ENCODE measurements at places on chromosomes 11 and 22. TPM values are rescaled to one million over a fixed set of nuclear protein-coding genes. Genes with fewer than 3 reads are reported as not detected.

Gene TRMT2A
- total RNA-seq, result 94.8 TPM

Gene TUBA8
- total RNA-seq, result 0.41 TPM

Gene PATE2
- total RNA-seq, result 0.35 TPM

Gene OLFML1
- total RNA-seq, result 7.4 TPM

Gene RBM14
- 72.7 TPM for total RNA-seq

Gene MRPL16
- total RNA-seq, result 23.6 TPM

Gene SLC22A9
- not detected for total RNA-seq

Gene MS4A4A
- 63.7 TPM for total RNA-seq

Gene GAB4
- not detected for total RNA-seq

Gene CCDC116
- not detected for total RNA-seq

Gene P2RX6
- 0.81 TPM for total RNA-seq

Gene CALCA
- total RNA-seq, result not detected

Gene PPP6R3
- total RNA-seq, result 75.4 TPM

Gene APOBEC3H
- 1.6 TPM for total RNA-seq

Gene OR5P2
- 1.2 TPM for total RNA-seq

Gene AIFM3
- 5.8 TPM for total RNA-seq

Gene HIC2
- total RNA-seq, result 8.2 TPM

Gene DNAJC4
- total RNA-seq, result 53.2 TPM

Gene FAM118B
- 14.5 TPM for total RNA-seq

All from thoracic aorta (tissue), 2 donors.